ENCODE measurements at places on chromosomes 2 and 18.
A peak's percentile ranks its signal among the peaks of the same experiment; 100 is the strongest.

DNA sequence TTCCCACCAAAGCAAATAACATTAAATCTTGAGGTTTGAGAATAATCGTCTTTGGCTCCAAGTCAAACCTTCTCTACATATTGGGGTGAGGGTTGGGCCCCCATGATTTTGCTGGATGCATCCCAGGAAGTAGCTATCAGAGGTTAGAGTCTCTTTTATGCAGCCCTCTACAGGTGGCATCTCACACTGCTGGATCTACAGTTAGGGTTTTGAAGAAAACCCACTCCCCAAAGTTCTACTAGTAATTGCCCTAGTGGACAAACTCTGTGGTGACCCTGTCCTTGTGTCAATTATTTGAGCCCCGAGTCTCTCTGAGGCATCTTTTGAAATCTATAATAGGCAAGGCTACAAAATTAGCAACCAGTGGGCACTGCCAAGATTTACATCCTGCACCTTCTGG, 15.0 kb upstream of the REG1A start:
- DNase-seq: no peak

GRCh38 chr18:766550-766860, 45.5 kb downstream of the YES1 start:
- DNase-seq: no peak

DNA sequence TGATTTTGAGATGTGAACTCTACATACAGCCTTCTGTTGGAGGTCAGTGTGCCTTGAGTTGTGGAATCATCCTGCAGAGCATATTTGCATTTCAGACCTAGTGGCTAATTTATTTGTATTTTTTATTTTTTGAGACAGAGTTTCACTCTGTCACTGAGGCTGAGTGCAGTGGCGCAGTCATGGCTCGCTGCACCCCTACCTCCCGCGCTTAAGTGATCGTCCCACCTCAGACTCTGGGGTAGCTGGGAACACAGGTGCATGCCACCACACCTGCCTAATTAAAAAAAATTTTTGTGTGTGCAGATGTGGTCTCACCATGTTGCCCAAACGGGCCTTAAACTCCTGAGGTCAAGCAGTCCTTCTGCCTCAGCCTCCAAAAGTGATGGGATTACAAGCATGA, 104.4 kb downstream of the ASXL3 start:
- DNase-seq: no peak

- DNase-seq: no peak
Measured at GRCh38 chr2:209191139-209191538, 232.7 kb upstream of the MAP2 start.

DNA sequence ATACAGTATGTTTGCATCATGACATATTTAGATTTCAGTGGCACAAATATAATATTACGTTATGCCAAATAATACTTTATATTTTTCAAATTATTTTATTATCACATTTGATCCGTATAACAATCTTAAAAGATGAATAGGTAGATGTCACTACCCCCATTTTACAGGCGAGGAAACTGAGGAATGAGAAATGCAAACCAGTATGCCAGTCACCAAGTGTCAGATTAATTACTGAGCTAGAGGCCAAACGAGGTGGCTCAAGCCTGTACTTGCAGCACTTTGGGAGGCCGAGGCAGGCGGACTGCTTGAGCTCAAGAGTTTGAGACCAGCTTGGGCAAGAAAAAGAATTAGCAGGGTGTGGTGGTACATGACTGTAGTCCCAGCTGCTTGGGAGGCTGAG, 17.4 kb upstream of the YES1 start:
- DNase-seq: no peak

DNA sequence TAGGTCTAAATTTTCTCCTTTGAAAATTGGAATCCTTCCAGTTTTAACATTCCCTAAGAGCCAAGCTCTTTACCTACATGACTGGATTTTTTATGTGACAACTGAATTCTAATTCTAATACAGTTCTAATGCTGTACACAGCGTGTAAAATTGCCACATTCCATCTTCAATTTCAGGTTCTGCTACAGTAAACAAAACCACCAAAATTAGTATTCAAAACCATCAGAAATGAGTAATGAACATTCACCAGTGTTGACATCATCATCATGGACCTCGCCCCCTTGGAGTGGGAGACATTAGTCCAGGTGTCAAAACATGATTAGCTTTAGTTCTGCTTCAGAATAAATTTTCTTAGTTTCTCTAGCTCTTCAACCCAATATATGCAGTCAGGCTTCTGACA, 133.6 kb downstream of the MBD2 start:
- DNase-seq: no peak

DNA sequence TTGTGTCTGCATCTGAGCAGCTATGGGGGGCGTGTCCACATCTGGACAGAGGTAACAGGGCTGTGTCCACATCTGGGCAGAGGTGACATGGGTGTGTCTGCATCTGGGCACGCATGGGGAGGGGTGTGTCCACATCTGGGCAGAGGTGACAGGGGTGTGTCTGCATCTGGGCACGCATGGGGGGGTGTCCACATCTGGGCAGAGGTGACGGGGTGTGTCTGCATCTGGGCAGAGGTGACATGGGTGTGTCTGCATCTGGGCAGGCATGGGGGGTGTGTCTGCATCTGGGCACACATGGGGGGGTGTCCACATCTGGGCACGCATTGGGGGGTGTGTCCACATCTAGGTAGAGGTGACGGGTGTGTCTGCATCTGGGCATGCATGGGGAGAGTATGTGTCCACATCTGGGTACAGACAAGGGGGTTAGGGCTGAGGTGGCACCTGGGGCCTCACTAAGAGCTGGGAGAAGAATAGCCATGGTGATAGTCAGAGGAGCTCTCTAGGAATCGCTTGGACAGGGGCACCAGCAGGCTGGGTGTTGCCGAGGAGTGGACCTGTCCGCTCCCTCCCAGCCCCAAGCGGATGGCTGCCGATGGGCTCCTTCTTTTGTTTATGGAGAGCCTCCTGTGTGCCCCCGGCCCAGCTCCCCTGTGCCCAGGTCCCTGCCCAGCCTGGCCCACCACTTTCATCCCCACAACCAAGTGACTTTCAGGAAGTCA, 177.8 kb downstream of the EIPR1 start:
- no peak for DNase-seq

- DNase-seq: no peak
Measured at GRCh38 chr2:68203587-68203986, 45.9 kb downstream of the PNO1 start.

GRCh38 chr2:10369269-10370255, 66.9 kb downstream of the HPCAL1 start:
- DNase-seq: no peak

DNA sequence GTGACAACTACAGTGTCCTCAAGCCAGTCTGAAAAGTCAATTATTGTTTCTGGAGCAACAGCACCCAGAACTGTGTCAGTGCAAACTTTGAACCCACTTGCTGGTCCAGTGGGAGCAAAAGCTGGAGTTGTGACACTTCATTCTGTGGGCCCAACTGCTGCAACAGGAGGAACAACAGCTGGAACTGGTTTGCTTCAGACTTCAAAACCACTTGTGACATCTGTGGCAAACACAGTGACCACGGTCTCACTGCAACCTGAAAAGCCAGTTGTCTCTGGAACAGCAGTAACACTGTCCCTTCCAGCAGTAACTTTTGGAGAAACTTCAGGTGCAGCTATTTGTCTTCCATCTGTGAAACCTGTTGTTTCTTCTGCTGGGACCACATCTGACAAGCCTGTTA, 59.8 kb downstream of the TAF4B start:
- no peak for DNase-seq

- no peak for DNase-seq
Measured at GRCh38 chr2:210562091-210562490, 5.7 kb downstream of the CPS1 start.

GRCh38 chr18:24840640-24841039, 380.2 kb downstream of the HRH4 start:
- DNase-seq: no peak

GRCh38 chr18:35241448-35241804, 592 bp downstream of the ZNF397 start:
- no peak for DNase-seq

DNA sequence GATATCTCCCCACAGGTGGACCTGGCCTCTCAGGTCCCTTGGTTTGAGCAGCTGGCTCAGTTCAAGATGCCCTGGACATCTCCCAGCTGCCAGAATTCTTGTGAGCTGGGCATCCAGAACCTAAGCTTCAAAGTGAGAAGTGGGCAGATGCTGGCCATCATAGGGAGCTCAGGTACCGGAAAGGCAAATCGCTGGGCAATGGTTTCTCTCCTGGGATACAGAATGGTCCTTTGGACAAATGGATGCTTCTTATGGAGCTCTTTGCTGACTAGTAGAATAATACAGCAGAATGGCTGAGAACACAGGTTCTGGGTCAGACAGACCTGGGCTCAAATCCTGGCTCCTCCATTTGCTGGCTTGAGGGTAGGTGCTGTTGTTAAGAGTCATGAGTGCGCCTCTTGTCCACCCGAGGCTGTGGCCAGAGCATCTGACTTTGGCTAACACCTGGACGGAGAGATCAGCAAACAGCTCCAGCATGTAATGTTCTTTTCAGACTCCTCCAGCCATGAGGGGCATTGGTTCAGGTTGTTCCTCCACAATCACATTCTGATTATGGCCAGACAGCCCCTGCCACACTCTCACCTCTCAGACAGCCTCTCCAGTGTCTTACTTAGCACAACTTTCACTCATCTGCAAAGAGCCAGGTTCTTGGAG, 7.5 kb downstream of the ABCG8 start:
- no peak for DNase-seq

DNA sequence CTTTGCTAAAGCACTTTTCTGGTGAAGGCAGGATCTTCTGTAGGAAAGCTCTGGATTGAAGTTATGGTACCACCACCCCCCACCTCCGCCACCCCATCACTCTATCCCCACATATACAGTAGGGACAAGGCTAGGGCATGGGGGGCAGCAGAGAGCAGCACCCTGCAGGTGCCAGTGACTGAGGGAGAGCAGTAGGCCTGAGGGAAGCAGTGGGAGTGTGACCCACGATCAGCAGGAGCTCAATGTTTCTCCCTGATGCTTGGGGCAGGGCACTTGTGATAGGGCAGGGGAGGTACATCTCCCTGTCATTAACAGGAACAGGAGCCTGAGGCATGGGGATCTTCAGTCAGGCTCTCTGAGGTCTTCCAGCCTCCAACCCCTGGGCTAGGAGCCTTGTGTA, 121.6 kb downstream of the ZFP36L2 start:
- no peak for DNase-seq

- no peak for DNase-seq
Measured at GRCh38 chr18:46528037-46528436, 129.0 kb downstream of the LOXHD1 start.

DNA sequence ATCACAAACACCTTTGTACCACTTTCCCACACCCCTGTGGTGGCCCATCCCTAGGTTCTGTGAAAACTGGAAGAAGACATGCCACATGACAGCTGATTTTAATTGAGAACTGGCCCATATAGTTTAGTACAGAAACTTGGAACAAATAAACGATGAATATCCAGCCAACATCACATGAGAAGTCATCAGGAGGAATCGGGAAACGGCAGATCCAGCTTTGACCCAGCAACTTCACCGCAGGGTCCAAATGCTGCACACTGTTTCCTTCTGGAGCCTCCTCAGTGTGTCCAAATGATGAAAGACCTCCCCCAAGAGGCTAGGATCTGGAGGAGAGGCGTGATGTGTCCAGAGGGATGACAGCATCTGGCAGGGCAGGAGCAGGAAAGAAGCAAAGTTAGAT, 75.5 kb downstream of the COPS8 start:
- no peak for DNase-seq

GRCh38 chr2:109164739-109165221, 35.8 kb downstream of the SH3RF3 start:
- no peak for DNase-seq

- DNase-seq: no peak
Measured at GRCh38 chr2:145622285-145622684, 1102.4 kb upstream of the ZEB2 start.

DNA sequence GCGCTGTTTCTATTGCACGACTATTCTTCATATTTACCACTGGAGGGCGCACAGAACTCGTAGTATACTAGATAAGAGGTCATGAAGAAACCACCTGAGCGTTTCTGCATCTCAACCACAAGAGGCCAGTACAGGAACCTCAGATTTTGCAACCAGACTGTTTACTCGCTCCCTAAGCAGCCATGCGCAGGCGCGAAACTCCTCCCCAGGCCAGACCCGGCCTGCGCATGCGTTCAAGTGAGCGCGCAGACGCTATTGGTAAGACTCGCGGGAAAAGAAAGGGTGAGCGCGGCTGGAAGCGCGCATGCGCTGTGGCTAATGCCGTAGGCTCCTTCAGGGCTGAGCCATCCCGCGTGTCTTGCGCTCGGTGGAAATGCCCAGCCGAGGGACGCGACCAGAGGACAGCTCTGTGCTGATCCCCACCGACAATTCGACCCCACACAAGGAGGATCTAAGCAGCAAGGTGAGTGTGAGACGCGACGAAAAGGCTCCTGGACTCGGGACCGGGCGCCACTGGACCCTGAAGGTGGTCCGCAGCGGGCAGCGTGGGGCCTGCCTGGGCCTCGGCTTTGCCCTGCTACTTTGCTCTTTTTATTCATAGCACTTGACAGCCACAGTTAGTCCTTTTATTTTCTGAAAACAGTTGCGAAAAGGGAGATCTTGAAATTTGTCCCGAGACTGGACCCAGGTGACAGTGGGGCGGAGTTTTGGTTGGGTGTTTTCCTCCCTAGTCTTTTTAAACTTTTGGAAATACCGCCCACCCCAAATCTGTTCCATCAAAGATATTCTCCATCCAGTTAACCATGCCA, at the start of gene ASNSD1:
TSS of gene ASNSD1 (plus strand) at position 312 of the 809 bp plus-strand sequence. CDS start 4,674 bp downstream, outside the sequence.
- peak; percentile 97 for DNase-seq

GRCh38 chr18:57004366-57005121, 142.3 kb upstream of the BOD1L2 start:
- DNase-seq: no peak

GRCh38 chr2:113705982-113706523, 50.4 kb downstream of the SLC35F5 start:
- DNase-seq: no peak

DNA sequence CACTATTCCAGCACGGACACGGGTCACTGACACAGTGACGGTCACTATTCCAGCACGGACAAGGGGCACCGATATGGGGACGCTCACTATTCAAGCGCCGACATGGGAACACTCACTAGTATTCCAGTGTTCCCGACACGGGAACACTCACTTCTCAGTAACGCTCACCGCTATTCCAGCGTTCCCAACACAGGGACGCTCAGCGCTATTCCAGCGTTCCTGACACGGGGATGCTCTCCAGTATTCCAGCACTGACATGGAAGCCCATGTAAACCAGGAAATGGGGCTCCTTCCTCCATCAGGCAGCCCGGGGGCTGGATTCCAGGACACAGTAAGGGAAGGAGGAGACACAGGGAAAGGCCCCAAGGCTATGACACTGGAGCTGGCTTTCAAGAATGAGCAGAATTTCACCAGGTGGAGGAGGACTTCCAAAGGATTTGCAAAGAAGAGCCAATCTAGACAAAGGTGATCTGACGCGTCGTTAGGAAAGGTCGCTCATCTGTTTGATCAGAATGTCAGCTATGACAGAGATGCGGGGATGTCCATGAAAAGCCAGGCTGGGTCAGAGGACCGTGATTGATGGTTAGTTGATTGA, 196.1 kb downstream of the EIPR1 start:
- DNase-seq: no peak

Measured in stimulated activated CD8-positive, alpha-beta memory T cell treated with anti-CD3 and anti-CD28 coated beads, Interleukin-2, amount 100 ng/mL, for 1 hour (primary cell).